Hematopoietic multipotent progenitor cell (in vitro differentiated cells): ENCODE measurements at places on chromosomes 7 and 10. TPM values are rescaled to one million over a fixed set of nuclear protein-coding genes. Genes with fewer than 3 reads are reported as not detected.

GRCh38 chr10:98599032-98599610 lies 152.4 kb upstream of the HPS1 start:
- no peak for DNase-seq

DNA sequence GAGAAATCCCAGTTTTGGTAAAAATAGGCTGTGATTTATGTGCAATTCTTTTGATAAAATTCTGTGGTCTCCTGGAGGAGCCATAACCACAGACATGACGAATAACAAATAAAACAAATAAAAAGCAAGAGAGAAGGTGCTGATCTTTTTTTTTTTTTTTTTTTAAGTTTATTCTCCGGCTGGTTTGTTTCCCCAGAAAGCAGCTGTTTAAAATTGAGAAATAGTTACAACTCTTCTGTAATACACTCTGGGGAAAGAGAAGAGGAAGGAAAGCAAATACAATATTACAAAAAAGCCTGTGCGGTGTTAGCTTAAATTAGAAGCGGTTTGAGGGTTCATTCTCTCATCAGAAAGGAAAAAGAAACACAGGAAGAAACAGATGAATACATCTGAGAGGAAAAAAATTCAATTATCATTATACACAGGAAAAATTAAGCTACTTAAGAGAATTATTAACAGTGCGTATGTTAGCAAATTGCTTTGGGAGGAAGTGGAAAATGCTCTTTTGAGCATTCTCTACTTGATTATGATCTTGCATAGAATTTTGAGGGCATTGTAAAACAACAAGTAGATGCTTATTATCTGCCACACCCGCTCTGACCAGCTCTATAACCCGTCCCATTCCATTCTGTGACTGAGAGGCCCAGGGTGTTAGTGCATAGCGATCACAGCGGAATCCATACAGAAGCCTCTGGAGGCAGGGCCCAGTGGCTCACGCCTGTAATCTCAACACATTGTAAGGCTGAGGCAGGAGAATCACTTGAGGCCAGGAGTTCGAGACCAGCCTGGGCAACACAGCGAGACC lies 40.6 kb upstream of the WAC start:
- peak; percentile 58 for DNase-seq

DNA sequence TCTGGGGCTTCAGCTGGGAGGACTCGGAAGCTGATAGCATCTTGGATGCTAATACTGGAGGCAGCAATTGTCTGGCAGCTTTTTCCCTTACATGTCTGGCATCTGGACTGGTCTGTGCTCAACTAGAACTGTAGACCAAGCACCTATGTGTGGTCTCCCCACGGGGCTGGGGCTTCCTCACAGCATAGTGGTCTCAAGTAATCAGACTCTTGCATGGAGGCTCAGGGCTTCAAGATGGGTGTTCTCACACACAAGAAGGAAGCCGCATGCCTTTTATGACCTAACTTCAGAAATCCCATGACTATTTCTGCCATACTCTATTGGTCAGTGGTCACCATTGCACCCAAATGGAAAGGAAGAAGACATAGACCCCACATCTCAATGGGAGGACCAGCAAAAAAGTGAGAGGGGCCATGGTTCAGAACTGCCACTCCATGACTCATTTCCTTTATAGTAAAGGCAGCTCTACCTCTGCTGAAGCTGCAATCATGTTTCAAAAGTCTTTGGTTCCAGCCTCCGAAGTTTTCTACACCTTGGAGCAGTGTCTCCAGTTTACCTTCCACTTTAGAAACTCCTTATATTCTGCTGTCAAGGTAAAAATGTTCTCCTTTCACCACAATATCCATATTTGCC lies 14.7 kb downstream of the AOC1 start:
- DNase-seq: no peak

DNA sequence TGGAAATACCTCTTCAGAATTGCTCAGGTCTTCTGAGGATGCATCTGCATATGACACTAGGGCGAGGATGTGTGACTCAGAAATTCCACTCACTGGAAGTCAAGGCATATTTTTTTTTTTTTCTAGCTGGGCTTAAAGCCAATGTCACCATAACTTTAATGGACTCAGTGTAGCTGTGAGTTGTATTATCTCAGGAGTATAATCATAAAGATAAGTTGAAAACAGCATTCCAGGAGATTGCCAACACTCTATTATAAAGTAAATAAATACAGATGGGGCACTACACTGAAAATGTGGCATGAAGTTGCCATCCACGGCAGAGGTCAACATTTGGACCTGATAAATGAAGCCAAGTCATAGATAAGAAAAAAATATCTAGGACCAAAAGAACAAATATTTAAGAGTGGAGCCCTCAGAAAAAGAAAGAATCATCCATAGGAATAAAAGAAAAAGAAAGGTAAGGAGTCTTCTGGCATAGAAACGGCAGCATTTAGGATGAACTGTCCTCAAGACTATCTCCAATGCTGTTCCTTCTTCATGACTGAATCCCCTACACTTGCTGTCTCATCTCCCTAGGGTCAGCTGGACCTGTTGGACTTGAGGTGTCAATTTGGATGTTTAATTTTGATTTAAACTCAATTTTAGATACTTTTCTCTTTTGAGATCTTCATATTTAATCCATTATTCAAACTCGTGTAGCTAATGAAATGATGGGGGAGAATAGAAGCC lies 72.9 kb upstream of the CAV2 start:
- no peak for DNase-seq

ITGB8 gene
- total RNA-seq: 4.6 TPM
